CD4-positive, alpha-beta T cell (primary cell): ENCODE measurements at places on chromosomes 3 and 15. TPM values are rescaled to one million over a fixed set of nuclear protein-coding genes. Genes with fewer than 3 reads are reported as not detected.

GLDN gene
- total RNA-seq, result not detected

CEP152 gene
- total RNA-seq, result 6.3 TPM

HYAL3 gene
- 3.2 TPM for total RNA-seq

ITPR1 gene
- total RNA-seq, result 59.9 TPM

TF gene
- 0.30 TPM for total RNA-seq

SYNPR gene
- total RNA-seq, result not detected

APH1B gene
- total RNA-seq, result 9.3 TPM

SLCO2A1 gene
- total RNA-seq, result not detected

PDE8A gene
- total RNA-seq, result 34.3 TPM

DGKG gene
- not detected for total RNA-seq

STRIT1 gene
- not detected for total RNA-seq

CD200 gene
- 5.2 TPM for total RNA-seq

KBTBD13 gene
- total RNA-seq, result not detected

DOCK3 gene
- total RNA-seq, result 0.93 TPM

WNT5A gene
- not detected for total RNA-seq

IL5RA gene
- total RNA-seq, result 0.99 TPM

NMNAT3 gene
- total RNA-seq, result 1.5 TPM

CELSR3 gene
- total RNA-seq, result 5.0 TPM

CTXN2 gene
- not detected for total RNA-seq

SGO1 gene
- not detected for total RNA-seq
